ENCODE measurements at places on chromosomes 5 and 9. TPM values are rescaled to one million over a fixed set of nuclear protein-coding genes. Genes with fewer than 3 reads are reported as not detected.

DNA sequence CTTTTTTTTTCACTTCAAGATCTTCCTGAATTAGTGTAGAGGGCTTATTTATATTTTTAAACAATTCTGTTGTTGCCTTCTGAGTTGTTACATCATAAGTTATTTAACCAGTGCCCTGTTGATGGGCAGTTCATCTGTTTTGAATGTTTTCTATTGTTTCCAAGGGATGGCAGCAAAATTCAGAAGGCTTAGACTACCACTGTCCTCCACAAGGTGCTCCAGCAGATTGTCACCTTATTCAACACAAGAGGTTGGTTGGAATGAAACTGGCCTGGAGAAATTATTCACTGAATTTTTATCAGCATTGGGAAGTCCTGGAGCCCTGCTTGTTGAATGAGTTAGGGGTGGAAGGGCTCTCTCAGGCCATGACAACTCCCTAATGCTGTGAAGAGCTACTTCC is 1.3 kb upstream of the KLHL9 start:
- no peaks in the 10 kb centered on the region for H3K36me3 ChIP-seq
- DNase-seq = no peak
- no peaks in the 10 kb centered on the region for H3K27me3 ChIP-seq
- no peak overlapping the region for H3K27ac ChIP-seq
- no peaks in the 10 kb centered on the region for H3K4me1 ChIP-seq
- no peak overlapping the region for H3K4me3 ChIP-seq

GRCh38 chr5:81525690-81526089 is 131.8 kb upstream of the ACOT12 start:
- H3K4me3 ChIP-seq = no peak overlapping the region
- no peaks in the 10 kb centered on the region for H3K36me3 ChIP-seq
- no peaks in the 10 kb centered on the region for H3K4me1 ChIP-seq
- no peak overlapping the region for H3K27ac ChIP-seq
- no peaks in the 10 kb centered on the region for H3K27me3 ChIP-seq

DNA sequence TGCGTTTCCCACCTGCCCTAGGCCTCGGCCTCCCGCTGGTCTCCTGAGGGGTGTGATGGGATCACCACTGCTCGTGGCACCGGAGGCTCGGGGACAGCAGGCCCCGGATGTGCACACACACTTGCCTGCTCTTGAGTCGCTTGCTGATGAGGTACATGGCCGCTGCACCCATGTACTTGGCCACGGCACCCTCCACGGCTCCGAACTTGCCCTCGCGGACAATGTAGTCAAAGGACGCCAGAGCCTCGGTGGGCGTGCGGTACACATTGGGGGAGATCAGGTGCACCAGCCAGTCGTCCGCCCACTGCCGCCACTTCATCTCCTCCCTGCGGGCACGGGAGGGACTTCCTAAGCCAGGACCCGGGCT is 4.7 kb downstream of the PTGES2 start:
- no peak overlapping the region for H3K4me3 ChIP-seq
- DNase-seq = no peak
- H3K36me3 ChIP-seq = no peaks in the 10 kb centered on the region
- H3K27me3 ChIP-seq = no peaks in the 10 kb centered on the region

The CDH18 gene
- total RNA-seq = 7.0 TPM

DNA sequence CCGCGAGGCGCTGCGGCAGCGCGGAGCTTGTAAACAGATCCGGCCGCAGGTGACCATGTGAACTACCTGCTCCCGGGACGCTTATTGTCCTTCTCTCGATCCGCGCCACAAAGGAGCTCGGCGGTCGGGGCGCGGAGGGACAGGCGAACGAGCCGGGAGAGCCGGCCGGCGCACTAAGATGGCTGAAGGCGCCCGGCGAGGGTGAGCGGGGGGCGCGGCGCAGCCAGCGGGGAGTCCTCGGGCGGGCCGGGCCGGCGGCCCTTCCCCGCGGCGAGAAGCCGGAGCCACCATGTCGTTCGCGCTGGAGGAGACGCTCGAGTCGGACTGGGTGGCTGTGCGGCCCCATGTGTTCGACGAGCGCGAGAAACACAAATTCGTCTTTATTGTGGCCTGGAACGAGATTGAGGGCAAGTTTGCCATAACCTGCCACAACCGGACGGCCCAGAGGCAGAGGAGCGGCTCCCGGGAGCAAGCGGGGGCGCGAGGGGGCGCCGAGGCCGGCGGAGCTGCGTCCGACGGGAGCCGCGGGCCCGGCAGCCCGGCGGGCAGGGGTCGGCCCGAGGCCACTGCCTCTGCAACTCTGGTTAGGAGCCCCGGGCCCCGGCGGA is 535 bp downstream of the JMY start:
- peaks cover 5% of the 10 kb centered on the region for H3K36me3 ChIP-seq
- peak overlapping the region; percentile 84 for H3K4me3 ChIP-seq
- no peaks in the 10 kb centered on the region for H3K27me3 ChIP-seq
- H3K27ac ChIP-seq = peak overlapping the region; percentile 77
- no peak for DNase-seq
- H3K4me1 ChIP-seq = peaks cover 9% of the 10 kb centered on the region

DNA sequence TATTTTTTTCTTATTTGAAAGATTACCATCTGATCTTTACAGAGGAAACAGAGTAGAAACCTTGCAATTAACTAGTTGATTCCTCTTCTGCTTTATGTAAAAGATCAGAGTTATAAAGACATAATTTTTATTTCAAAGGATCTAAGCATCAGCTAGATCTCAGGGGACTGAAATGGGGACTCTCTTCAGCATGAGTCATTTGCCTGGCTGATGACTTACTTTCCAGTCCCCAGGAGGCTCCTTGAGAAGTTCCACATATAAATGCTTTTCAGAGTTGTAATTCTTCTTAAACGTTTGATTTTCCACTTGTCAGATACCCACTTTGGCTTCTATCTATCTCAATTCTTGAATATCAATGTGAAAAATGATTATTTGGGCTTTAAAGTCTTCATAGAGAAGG is 389.4 kb downstream of the RAB3C start:
- H3K4me3 ChIP-seq = no peak overlapping the region
- no peak for DNase-seq
- H3K4me1 ChIP-seq = no peaks in the 10 kb centered on the region
- H3K27ac ChIP-seq = no peak overlapping the region

Measured in Panc1 (cell line).